ENCODE measurements at places on chromosomes 7 and 10.
A peak's percentile ranks its signal among the peaks of the same experiment; 100 is the strongest.

- DNase-seq = no peak
These were observed 1.0 kb downstream of the POLM start for GRCh38 chr7:44081266-44081748.

GRCh38 chr7:136957391-136957790 lies 88.9 kb downstream of the CHRM2 start:
- no peak for DNase-seq

GRCh38 chr10:22372917-22373316 lies 27.6 kb downstream of the SPAG6 start:
- DNase-seq = no peak

DNA sequence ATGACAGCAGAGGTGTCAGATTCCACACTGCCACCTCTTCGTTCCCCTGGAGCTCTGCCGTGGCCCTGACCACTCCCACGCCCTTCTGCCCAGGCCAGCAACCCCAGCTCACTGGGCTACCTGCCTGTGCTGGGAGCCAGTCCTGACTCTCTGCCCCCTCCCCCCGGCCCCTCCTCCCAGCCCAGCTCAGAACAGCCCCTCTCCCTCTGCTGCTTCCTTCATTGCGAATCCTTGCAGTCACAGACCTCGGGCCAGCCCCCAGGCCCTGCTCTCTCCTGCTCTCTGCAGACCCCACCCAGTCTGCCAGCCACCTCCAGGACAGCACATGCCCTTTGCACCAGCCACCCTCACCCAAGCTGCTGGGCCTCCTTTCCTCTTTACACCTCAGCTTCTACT lies 60.4 kb downstream of the TCERG1L start:
- no peak for DNase-seq

GRCh38 chr10:88657901-88658300 lies 6.3 kb upstream of the LIPF start:
- DNase-seq = no peak

DNA sequence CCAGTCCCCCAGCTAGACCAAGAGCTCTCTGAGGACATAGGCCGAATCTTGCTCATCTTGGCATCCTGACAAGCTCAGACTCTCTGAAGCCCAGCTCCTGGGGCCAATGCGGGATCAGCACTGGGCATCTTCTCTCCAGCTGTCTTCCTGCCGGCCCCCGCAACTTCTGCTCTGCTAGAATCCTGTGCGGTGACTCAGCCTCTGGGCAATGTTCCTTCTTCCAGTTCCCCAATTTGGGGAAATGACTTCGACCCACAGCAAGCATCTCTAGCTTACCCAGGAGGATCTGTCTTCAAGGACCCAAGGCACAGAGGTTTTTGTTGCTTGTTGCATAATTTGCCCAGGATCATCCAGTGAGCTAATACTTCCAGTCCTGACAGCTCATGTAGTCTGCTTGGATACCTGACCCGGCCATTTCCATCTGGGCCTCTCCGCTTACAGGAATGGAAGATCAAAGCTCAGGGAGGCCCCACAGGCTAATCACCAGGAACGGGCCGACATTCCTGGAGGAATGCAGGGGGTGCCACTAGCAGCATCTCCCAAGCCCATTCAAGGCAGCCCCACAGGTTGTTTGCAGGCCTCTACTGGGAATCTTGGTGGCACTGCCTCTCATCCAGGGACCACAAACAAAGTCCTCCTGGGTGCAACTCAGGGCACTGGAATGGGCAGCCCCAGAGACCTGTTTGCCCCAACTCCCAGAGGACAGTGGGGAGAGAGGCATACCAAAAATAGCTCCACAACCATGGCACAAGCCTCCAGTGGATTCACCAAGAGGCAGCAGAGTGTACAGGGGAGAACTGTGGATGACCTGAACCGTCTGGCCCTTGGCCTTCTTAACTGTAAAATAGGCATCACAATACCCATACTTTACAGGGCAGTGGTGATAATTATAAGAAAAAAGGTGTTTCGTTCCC lies 151.9 kb downstream of the NEURL1 start:
- DNase-seq = peak; percentile 99

- DNase-seq = no peak
These were observed 120.2 kb downstream of the TNS3 start for GRCh38 chr7:47461746-47462145.

GRCh38 chr7:30162133-30162532 lies 27.3 kb downstream of the MTURN start:
- DNase-seq = no peak

DNA sequence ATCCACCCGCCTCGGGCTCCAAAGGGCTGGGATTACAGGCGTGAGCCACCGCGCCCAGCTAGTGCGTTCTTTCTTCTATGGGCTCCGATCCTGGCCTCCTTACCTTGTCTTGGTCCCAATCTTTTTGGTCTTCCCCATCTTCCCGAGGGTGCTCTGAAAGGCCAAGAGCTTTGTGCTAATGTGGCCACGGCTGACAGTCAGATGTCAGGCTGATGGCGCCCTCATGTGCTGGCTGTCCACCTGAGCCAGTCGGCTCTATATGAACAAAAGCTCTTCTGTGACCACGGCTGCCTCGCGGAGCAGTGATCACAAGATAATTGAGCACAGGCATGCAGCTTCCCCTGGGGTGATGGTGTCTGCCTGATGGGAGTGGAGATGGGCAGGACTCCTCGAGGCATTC lies 11.0 kb upstream of the AHCYL2 start:
- peak; percentile 23 for DNase-seq

DNA sequence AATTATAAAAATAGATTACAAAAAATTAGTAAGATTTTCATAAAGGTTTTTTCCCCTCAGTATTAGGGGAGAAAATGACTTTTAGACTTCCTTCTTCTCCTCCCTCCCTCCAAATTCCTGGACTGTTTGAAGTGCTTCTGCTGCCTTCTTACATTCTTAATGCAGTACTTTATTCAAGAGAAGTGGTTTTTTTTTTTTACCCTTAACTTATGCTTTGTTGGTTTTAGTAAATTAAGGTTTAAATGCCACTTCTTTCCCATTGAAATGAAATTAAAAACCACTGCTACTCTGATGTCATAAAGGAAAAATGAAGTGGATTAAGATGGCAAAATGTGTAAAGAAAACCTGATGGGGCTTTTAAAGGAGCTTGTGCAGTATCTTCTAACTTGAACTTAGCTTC lies 140.7 kb downstream of the VTI1A start:
- DNase-seq = no peak
